Epithelial cell of proximal tubule (primary cell): ENCODE measurements at places on chromosomes 12 and 14.

- DNase-seq = no peak
Observed at GRCh38 chr12:57173089-57173488, 25.7 kb upstream of the LRP1-AS start.

DNA sequence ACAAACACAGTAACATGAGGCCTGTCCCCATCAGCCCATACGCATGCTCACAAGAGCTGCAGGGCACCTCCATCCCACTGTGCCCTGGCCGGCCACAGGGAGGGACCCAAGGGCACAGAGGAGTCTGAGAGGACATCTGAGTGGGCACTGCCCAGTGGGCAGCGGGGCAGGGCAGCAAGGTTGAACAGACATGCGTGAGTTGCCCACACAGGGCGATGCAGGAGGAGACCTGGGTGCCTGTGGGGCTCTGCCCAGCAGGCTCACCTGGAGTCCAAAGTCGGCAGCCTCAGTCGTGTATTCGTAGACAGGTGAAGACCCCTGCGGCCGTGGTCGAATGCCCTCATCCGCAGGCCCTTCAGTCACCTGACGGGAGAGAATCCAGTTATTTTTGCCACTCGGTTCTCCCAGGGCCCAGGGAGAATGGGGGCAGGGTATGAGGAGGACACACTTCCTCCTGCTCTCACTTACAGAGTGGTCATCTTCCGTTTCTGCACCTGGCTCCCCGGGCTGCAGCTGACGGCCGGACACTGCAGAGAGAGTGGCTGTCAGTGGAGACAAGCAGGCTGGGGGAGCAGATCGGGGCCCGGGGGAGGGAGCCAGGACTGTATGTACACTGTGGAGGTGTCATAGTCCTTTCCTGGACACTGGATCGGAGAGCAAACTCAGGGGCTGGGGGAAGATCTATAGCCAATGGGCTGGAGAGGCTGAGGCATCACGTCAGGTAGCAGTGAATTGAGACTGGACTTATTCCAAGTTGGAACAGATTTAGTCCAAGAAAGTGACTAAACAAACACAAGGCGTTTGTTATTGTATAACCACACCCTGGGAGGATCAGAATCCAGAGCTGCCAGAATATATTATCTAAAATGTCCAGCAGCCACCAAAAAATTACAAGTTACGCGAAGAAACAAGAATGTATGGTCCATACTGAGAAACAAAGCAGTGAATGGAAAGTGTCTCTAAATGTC lies 20.7 kb downstream of the AHNAK2 start:
- no peak for DNase-seq

- DNase-seq = no peak
Observed at GRCh38 chr14:94632305-94632590, 20.1 kb downstream of the SERPINA3 start.

- no peak for DNase-seq
Observed at GRCh38 chr12:120225200-120225558, 24.3 kb upstream of the RPLP0 start.

GRCh38 chr12:54683398-54683797 lies 35.2 kb upstream of the DCD start:
- DNase-seq = no peak
